Nephron progenitor cell (in vitro differentiated cells): ENCODE measurements at places on chromosomes 12 and 14.

GRCh38 chr14:81169711-81170103 lies 51.1 kb downstream of the GTF2A1 start:
- DNase-seq: no peak

DNA sequence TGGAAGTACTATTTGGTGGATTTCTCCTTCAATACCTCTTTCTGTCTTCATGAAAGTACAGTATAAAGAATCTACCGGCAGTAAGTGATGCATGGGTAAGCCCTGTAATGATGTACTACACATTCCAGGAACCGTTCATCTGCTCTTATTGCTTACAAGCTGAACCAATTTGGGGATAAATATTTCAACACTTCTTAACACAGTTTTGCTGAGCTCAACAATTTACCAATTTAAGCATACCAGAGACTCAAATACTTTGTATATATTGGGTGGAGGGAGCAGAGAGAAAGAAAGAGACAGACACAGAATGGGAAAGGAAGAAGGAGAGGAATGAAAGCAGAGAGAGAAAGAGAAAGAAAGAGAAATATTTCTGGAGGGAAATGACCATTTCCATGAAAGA lies 821.1 kb upstream of the FLRT2 start:
- no peak for DNase-seq

DNA sequence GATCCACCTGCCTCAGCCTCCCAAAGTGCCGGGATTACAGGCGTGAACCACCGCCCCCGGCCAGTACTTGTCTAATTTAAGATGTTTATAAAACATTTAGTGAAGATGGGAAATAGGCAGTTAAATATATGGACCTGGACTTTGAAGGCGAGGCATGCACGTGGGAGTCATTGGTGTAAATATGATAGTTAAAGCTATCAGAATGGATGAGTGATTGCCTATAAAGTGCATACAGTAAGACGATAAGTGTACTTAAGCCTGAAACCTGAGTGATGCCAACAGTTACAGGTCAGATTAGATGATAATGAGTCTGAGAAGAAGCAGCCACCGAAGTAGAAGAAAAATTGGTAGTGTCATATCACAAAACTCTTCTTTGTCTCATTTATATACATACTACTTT lies 11.5 kb downstream of the RAD51B start:
- DNase-seq: no peak

DNA sequence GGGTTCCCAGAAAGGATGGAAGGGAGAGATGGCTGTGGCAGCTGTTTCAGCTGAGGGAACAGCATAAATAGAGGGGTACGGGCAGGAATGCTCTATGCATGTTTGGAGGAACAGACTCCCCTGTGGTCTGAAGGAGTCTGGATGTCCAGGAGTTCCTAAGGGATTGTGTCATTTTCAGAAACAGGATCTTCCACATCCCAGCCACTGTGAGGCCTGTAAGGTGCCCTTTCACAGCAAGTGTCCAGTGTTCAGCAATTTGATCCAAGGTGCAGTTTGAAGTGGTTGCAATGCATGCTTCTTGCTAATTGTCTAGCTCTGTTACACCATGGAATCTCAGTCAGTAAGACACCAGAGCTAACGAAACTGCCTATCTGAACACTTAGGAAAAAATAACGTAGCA lies 46.7 kb upstream of the TCL1A start:
- DNase-seq: no peak

GRCh38 chr14:64910847-64911495 lies 3.3 kb upstream of the CHURC1 start:
- no peak for DNase-seq

GRCh38 chr14:24329073-24329663 lies 5.7 kb downstream of the ADCY4 start:
- DNase-seq: no peak

DNA sequence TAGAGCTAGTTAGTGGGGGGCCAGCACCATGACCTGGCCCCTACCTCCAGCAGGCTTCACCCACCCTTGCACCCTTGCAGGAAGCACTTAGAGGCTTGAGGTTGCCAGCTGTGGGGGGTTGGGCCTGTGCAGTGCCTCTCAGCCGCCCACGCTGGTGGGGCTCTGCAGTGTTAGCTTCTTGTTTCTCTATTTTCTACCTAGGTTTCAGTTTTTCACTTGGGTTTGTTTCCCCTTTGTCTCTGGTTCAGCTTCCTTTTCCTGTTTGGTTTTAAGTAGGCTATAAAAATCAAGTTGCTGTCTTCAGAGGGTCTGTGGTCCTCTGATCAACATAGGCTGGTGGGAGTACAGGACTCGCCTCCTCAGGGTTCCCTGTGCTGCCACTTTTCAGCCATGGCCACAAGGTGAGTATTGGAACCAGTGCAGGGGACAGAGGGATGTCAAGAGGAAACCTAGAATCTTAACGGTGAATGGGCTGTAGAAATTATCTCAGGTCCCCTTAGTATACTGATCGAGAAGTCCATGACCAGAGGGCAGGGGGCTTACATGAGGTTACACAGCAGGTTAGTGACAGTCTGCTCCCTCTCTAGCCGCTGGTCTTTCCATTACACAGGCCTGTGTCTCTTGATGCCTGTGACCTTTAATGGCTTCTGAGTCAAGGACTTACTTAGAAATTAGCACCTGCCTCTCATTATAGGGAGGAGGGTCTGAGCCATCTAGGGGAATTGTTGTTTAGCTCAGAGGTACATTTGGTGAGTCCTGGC lies at the start of gene EVL:
Gene EVL, plus strand, starts transcription at position 312 of the 761 bp plus-strand sequence. Its CDS starts 79 bp downstream, at position 391.
- DNase-seq: no peak

DNA sequence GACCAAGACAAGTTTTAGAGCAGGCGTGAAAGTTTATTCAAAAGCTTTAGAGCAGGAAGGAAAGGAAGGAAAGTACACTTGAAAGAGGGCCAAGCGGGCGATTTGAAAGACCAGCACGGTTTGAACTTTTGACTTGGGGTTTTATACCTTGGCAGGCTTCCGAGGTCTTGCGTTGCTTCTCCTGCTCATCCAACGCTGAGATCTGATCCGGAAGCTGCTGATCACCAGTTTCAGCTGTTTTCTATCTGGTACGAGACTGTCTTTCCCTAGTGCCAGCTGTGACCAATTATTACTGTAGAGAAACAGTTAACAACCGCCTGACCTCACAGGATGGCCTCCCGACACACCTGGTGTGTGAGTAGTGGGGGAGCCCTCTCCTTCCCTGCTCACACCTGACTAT lies 20.6 kb upstream of the SNRPF start:
- no peak for DNase-seq
